ENCODE measurements at places on chromosomes 12 and 14. TPM values are rescaled to one million over a fixed set of nuclear protein-coding genes. Genes with fewer than 3 reads are reported as not detected.

NYNRIN gene
- 56.5 TPM for total RNA-seq

ADGRD1 gene
- total RNA-seq, result 18.5 TPM

FBLN5 gene
- total RNA-seq, result 157 TPM

A2M gene
- 567 TPM for total RNA-seq

ENTPD5 gene
- total RNA-seq, result 57.2 TPM

TMED8 gene
- 15.8 TPM for total RNA-seq

DTX1 gene
- total RNA-seq, result 1.0 TPM

Measured in hepatocyte (in vitro differentiated cells).